ENCODE measurements at places on chromosomes 3 and 15.

GRCh38 chr3:156131241-156131640, 10.9 kb downstream of the KCNAB1 start:
- DNase-seq: no peak

DNA sequence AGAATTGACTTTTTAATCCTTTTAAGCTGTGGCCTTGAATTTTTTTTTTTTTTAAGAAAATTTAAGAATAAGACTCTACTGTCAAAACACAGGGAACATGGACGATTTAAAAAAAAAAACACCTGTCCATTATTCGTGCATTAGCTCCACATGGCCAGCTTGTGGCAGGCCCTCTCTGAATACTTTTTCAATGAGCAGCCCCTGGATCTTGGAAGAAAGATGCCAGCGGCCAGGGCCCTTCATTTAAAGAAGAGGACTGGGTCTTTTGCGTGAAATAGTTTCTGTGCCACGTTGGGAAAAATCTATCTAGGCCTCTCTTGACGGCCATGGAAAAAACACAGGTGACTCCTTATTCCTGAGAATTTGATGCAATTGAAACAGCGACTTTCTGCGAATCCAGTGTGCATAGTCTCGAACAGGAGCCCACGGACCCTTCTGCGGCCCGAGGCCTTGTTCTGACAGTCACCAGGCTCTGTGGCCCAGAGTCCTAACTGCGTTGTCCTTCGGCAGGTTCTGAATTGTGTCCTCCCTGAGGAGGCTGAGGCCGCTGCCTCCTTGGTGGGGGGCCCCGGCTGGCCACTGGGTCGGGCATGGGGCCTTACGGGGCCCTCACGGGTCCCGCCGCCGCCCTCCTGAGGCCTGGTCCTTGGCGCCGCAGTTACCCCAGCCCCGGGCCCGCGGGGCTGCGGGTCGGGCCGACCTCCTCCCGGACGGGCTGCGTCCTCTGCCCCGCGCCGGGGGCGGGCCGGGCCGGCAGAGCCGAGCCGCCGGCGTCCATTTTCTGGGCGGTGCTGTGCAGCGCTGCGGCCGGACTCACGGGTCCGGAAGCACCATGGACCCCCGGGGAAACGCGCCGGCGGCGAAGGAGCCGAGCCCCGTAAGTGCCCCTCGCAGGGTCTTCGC, 33.5 kb downstream of the ZBTB38 start:
- no peak for DNase-seq

DNA sequence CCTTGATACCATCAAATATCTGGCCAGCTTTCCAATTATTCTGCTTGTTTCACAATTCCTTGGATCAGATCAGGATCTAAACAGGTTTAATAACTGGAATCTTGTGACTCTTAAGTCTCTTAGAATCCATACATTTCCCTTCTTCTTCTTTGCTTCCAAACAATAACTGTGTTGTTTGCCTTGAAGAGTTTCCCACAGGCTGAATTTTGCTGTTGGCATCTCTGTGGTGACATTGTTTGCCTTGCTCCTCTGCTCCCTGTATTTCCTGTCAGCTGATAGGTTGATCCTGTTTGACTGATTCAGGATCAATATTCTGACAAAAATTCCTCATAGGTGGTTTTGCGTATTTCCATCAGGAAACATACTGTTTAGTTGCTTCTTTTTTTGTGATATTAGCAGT, 248.4 kb upstream of the LMCD1 start:
- DNase-seq: no peak

- peak; percentile 16 for DNase-seq
These were observed 165.6 kb downstream of the NSMCE3 start for GRCh38 chr15:29103824-29104565.

DNA sequence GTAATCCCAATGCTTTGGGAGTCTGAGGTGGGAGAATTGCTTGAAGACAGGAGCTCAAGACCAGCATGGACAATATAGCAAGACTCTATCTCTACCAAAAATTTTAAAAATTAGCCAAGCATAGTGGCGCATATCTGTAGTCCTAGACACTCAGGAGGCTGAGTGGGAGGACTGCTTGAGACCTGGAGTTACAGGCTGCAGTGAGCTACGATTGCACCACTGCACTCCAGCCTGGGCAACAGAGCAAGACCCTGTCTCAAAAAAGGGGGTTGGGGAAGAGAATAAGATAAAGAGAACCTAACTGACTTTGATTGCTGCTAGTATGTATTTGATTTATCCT, 755 bp downstream of the CD200R1 start:
- no peak for DNase-seq

DNA sequence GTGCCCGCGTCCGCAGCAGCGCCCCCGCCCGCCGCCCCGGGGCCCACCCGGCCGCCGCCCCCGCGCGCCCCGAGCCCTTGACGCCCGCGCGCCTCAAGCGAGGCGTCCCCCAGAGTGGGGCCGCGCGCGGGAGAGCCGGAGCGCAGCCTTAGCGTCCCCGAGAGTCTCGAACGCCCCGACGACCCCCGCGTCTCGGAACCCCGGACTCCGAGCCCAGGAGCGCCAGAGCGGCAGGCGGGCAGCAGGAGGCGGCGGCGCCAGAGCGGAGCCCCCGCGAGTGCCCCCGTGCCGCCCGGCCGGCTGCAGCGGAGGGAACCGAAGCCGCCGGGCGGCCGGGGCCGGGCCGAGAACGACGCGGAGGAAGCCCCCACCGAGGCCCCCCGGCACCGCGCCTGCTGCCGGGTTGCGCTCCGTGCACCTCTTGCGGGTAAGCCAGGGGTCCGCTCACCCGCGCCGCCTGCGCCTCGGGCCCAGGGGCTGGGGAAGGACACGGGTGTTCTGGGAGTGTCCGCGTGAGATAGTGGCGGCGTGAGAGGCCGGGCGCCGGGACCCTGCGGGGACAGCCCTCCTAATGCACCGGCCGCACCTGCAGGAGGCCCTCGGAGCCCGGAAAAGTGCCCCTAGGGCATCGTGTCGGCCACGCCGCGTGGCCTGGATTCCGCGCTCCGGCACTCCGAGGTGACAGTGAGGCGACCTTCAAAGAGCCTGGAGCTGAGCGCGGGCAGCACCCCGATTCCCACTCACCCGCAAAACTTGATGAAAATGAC, 52.0 kb upstream of the ULK4 start:
- no peak for DNase-seq

GRCh38 chr3:98732286-98733052, 30.7 kb upstream of the ST3GAL6 start:
- DNase-seq: no peak

DNA sequence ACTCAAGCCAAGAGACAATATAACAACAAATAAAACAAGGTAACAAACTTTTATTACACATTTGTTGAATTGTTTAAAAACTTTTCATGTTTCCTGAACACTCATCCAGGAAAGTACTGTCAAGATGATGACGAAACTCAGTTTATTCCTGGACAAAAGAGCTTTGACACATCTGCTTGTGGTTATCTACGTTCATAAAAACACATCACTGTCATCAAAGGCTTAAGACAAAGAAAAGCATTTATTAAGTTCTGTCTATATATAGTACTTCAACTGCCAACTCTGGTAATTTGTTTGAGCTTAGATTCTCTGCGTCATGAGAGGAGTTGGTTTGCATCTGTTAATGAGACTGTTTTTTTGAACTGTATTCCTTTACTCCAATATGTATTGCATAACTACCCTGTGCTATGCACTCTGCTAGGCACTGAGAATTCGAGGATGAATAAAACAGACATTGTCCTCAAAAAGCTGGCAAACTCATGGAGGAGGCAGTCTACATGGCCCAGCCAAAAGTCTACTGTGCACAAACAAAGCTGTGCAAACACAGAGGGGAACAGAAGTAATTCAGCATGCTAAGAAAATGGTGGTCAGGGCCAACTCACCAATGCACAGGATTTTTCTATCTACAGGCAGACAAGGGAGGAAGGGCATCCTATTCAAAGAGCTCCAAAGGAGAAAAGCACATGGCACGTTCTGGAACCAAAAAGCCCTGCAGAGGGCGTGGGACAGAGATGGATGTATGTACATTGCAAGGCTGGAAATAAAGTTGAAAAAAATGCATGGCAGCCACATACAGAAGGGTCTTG, 21.5 kb downstream of the PLD1 start:
- DNase-seq: no peak

GRCh38 chr3:155876503-155876902, 6.1 kb downstream of the GMPS start:
- no peak for DNase-seq

- no peak for DNase-seq
These were observed 380.1 kb upstream of the GBE1 start for GRCh38 chr3:82141592-82141991.

DNA sequence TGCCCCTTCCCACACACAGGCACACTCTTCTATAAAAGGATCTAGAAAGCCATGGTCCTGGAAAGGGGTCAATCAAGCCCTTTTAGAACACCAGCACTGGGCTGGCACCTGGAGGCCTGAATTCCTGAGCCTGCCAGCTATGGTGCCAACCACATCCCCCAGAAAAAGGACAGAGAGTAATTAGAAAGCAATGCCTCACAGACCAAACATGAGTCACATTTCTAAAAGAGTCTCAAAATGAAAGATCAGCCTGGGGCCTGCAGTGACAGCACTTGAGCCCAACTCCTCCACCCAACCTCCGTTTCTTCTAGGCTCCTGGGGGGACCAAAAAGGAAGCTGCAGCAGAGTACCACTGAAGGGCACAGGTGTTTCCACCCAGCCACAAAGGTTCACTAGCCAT, 14.1 kb downstream of the MYLK start:
- peak; percentile 80 for DNase-seq

DNA sequence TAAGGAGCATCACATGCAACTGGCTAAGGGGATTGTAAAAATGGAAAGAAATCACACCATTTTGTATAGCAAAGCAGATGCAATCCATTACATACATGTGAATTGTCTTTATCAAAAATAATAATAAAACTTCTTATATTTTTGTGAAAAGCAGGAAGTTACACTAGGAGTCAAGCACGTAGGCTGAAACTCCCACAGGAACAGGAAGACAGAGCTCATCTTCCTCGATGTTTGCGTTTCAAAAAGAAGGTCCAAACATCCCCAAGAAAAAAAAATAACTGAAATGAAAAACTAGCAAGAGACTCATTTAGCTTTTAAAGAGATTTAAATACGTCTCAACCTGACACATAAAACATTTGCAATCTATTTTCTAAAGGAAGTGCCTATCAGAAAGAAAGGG, 106.6 kb downstream of the TGFBR2 start:
- DNase-seq: no peak

DNA sequence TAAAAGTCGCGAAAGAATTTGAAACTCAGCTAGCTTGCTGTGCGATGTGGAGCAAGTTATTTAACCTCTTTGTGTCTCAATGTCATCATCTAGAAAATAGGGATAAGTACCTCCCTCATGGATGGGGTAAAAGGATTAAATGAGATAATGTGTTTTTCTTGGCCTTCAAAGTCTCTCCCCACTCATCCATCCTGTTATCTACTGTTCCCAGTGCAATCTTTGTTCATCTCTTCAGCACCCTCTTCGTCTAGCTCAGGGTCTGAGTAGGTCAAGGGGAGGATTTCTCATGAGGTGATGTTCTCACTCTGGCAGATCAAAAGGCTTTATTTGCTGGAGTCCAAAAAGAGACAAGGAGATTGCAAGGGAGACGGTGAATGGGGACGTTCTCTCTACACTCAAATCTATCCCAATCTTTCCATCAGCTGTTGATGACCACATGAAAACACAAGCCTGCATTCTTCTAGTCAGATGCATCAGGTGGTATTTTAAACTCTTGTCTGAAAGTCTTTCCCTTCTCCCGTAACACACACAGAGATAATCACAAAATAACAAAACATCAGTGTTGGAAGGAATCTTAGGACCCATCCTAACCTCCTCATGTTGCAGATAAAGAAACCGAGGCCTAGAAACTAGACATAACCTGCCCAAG, 1.3 kb downstream of the MESD start:
- no peak for DNase-seq

GRCh38 chr3:99686469-99686868, 48.1 kb downstream of the COL8A1 start:
- no peak for DNase-seq

GRCh38 chr3:146386936-146387335, 82.4 kb downstream of the PLSCR2 start:
- no peak for DNase-seq

DNA sequence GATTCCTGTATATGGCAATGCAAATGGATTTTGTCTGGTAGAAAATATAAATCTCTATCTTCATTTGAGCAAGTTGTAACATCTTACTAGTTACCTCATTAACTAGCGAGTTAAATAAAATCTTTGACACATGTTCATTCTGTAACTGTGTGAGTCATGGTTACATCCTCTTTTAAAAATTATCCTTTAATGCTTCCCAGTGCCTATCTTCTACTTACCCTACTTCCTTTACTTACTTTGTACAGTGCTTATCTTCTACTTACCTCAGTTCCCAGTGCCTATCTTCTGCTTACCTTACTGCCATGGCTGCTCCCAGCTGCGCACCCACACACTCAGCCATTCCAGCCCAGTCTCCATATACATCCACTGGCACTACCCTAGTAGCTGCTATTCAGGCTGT, 71.9 kb upstream of the GOLGA8B start:
- no peak for DNase-seq

- DNase-seq: peak; percentile 63
These were observed 256.0 kb upstream of the ZPLD1 start for GRCh38 chr3:102178817-102179216.

DNA sequence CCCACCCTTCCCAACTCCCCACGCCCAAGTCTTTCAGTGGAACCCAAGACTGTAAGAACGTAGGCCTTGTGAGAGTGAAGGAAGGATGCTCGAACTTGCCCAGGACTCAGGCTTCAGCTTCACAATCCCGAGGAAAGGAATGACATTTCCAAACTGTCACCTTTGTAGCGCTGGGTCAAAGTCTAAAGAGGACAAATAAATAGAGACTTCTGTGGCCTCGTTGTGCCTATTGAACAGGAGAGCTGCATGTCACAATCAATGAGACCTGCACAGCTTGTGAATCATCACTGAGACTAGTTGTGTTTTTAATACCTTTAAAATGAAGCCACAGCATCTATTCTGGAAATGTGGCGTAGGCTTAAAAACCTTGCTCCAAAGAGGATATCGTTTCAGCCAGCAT, 222.8 kb upstream of the ST8SIA2 start:
- no peak for DNase-seq

DNA sequence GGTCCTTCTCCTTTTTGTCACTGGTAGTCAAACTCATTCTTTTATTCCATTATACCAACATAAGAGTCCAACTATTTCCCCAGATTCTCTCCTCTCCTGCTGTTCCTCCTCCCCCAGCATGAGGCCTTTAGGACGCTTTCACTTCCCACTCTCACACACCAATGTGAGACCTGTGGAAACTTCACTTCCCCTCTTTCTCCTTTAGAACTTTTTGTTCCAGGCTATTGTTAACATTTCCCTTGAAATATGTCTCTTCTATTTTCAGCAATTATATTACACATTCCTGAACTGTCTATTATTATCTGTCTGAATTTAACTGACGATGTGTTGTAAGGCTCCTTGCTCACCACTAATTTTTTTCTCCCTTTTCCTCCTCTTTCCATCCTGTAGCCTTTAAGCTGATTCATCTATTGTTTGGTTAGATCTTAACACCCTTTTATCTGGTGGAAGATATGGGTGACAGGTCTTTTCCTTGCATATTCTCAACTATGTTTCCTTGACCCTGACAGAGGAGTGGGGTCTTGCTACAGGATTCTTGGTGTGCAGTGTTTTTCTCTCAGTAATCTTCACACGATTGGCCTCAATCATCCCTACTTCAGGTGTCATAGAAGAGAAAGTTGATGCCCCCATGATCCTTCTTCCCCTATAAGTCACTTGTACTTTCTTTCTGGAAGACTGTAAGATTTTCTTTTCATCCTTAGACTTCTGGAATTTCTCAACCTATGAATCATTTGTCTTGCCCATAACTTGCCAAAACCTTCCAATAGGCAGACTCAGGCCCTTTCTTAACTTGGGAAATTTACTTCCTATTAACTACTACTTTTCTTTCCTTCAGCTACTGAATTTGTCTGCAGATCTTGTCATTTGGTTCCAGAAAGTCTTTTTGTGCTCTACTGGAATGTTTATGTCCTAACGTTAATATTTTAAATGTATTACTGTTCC, 5.9 kb downstream of the CYP19A1 start:
- no peak for DNase-seq

Data from RCC 7860 (cell line).